ENCODE measurements at places on chromosomes 2 and 18. TPM values are rescaled to one million over a fixed set of nuclear protein-coding genes. Genes with fewer than 3 reads are reported as not detected.

DNA sequence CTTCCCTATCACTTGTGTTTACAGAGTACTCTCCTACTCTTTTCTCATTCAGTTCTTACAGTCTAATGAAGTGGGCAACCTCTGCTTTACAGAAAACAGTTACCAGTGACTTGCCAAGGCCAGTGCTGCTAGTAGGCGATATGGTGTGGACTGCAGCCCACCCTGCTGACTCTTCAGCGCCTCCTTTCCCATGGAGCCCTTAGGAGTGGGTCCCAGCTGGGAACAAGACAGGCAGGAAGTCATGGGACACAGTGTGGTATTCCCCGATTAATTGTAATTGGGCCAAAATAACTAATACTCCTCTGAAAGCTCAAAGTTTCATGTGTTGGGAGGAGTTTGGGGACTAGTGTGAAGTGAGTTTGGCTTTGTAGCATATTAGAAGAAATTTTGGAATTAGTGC is 120.1 kb upstream of the EML6 start:
- DNase-seq = no peak

The GREB1L gene
- total RNA-seq = 29.5 TPM

The CNGA3 gene
- 0.47 TPM for total RNA-seq

The NT5DC4 gene
- total RNA-seq = not detected

The BCL11A gene
- 1.4 TPM for total RNA-seq

DNA sequence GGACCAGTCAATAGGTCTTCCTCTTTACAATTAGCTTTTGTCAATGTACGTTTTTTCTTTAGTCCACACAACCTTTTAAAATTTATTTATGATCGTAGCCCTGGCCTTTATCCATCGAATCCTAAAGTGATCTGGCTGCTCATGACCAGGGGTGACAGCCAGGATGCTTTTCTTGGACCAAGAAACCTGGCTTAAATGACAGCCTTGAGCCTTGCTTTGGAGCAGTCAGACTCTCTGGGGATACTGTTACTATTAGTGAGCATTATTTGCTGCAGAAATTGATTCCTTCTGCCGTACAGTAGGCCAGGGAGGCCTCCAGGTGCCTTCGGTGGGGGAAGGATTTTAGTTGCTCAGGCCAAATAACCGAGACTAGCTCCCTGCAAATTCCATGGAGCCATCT is 70.2 kb downstream of the AGAP1 start:
- no peak for DNase-seq

DNA sequence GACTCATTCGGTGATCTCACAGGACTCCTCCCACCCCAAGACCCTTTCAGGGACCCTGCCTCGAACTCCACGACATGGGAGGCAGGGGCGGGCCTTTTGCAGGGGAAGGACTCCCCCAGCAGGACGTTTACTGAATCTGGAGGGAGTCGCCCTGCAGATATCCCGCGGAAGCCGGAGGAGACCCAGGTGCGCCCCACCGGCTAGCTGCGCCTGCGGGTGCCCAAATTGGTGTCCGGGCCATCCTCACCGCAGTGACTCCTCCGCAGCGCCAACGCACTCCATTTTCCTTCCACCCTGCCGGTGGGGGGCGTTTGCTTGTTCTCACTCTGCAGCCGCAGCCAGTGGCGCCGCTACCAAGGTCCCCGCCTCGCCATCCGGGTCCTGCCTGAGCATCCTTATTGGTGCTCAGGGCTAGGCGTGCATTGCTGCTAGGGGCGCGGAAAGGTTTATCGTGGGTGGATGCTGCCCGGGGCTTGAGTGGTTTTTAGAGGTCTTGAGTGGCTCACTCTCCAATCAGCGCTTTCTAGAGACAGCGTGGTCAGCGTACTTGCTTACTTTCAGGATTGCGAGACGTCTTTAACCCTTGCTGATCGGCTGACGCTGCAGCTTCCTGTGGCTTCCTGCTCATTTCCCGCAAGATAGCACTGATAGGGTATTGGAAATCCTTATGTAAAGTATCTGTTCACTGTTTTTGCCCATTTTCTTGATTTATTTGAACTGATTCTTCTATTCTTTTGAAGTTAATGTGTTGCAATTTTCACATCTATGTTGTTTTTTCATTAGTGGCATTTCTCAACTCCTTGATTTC is 81.4 kb downstream of the BIN1 start:
- no peak for DNase-seq

The MLPH gene
- 5.9 TPM for total RNA-seq

GRCh38 chr2:95401480-95401879 is 1.0 kb upstream of the FAHD2A start:
- no peak for DNase-seq

DNA sequence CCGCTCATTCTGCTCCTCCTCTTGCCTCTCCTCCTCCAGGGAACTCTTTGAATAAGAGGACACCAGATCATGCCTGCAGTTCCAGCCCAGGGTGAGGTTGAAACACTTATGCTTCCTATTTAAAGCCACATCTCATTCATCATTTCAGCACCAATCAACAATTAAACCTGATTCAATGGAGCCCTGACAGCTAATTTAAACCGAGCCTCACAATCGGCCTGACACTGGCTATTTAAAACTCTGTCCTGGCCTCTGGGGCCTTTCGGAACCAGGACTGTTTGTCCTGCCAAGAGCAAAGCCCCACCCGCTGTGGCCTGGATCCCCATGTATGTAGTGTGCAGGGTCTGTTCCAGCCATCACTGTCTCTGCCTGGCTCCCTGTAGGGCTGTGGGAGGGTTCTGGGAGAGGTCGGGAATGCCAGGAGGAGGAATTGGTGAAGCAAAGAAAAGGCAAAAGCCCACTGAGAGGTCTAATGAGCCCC is 97.4 kb downstream of the MCFD2 start:
- DNase-seq = no peak

- no peak for DNase-seq
Observed at GRCh38 chr2:232668805-232669444, 28.2 kb upstream of the GIGYF2 start.

The SLC4A3 gene
- total RNA-seq = 7.0 TPM

The SERPINB3 gene
- total RNA-seq = not detected

GRCh38 chr2:165328272-165328671 is 89.1 kb downstream of the SCN2A start:
- DNase-seq = no peak

The DUSP19 gene
- 2.8 TPM for total RNA-seq

The CLEC4F gene
- 0.56 TPM for total RNA-seq

DNA sequence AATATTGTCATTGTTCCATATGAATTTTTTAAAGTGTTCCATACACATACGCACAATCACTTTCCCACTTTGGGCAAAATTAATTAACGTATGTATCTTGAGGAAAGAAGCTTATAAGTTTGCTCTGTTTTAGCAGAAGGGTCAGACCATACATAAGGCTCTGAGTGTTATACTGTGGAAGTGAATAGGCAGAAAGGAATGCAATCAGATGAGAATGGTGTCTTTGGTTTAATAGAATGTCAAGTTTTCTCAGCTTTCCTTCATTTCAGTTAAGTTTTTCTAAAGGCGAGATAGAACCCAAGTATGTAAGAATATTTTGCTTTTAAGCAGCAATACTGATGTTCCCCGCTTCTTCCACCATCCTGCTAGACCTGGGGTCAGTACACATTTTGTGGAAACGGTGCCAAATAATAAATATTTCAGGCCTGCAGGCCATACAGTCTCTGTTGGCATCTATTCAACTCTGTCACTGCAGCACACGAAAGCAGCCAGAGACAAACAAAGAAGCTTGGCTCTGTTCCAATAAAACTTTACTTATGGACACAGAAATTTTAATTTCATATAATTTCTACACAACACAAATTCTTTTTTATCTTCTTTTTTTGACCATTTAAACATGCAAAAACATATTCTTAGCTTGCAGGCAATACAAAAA is 100.6 kb downstream of the UPP2 start:
- DNase-seq = no peak

- no peak for DNase-seq
Observed at GRCh38 chr18:2425426-2426317, 145.6 kb downstream of the METTL4 start.

- DNase-seq = no peak
Observed at GRCh38 chr2:233384015-233384414, 29.7 kb downstream of the DGKD start.

The LCLAT1 gene
- total RNA-seq = 10.9 TPM

DNA sequence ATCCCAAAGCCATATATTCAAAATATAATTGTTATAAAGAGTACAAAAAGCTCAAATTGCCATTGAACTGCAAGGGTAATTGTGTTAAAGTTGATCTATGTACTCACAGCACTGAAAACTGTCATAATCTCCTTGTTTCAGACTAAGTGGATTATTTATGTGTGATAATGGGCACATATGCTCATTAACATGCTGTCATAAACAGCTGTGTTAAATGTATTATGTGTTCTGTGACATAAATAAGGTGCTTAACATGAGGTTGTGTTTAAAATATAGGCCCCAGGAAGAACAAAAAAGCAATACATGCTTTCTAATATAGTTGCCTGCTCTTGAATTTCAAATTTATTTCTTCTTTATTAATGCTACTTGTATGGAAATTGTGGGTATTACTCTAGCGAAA is 409.5 kb downstream of the DCC start:
- DNase-seq = no peak

GRCh38 chr2:205198140-205198525 is 484.2 kb upstream of the NRP2 start:
- DNase-seq = no peak

The MC4R gene
- total RNA-seq = not detected

The TMEM185B gene
- total RNA-seq = 26.8 TPM

The CDH19 gene
- 0.56 TPM for total RNA-seq

DNA sequence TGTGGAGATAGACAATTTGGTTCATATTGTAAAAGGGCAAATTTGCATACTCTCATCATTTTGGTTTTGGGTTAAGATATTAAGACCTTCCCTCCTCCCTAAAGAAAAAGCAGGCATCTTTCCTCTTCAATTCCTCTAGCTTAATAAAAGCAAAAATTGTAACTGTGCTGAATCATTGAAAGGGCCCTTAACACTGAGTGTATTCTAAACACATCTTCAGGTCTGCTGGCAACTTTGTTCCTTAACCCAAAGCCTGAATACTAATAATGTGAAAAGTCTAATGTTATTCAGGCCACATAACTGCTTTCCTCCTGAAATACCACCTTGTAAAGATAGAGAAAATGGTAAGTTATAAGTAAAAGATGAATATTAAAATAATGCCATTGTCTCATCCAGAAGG is 1200.5 kb upstream of the FAM98A start:
- DNase-seq = no peak

- no peak for DNase-seq
Observed at GRCh38 chr18:37231251-37231650, 334.3 kb downstream of the CELF4 start.

DNA sequence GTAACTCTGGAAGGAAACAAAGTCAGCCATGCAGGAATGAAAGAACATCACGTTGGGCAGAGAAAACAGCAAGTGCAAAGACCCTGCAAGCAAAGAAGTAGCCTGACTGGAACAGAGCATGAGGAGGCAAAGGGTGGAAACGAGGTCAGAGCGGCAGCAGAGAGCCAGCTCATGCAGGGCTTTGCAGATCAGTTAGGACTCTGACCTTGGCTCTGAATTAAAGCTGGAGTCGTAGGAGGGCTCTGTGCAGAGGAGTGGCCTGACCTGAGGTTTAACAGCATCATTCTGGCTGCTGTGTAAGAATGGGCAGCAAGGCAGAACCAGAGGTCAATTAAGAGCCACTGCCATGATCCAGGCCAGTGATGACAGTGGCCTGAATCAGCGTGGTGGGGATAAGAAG is 220.7 kb downstream of the PRKCE start:
- no peak for DNase-seq

The C1GALT1C1L gene
- 1.2 TPM for total RNA-seq

DNA sequence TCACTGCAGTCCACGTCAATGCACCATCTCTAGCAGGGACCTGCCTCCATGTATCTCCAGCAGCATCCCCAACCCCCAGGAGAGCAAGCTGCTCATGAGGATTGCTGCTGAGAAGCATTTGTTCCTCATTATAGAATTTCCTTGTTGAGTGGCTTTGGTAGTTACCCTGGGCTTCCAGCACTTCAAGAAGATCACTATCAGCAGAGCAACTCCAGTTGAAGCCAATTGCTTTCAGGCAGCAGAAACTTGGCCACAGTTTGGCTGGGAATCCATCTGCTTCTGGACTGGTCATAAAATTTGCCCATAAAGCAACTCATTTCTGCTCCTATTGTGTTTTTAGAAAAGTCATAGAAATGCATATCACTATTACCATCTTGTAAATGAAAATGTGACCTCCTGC is 17.4 kb downstream of the TRPM8 start:
- no peak for DNase-seq

- no peak for DNase-seq
Observed at GRCh38 chr2:211996857-211997256, 541.7 kb downstream of the ERBB4 start.

The DNAJC5G gene
- not detected for total RNA-seq

The GTF3C2 gene
- total RNA-seq = 31.3 TPM

Data from omental fat pad (tissue), 4 donors.